ENCODE measurements at places on chromosomes 13 and 19.

GRCh38 chr19:35294859-35295791 is 3.2 kb downstream of the MAG start:
- no peak for DNase-seq

- DNase-seq, result no peak
Observed at GRCh38 chr19:6587093-6587820, 3.7 kb downstream of the CD70 start.

DNA sequence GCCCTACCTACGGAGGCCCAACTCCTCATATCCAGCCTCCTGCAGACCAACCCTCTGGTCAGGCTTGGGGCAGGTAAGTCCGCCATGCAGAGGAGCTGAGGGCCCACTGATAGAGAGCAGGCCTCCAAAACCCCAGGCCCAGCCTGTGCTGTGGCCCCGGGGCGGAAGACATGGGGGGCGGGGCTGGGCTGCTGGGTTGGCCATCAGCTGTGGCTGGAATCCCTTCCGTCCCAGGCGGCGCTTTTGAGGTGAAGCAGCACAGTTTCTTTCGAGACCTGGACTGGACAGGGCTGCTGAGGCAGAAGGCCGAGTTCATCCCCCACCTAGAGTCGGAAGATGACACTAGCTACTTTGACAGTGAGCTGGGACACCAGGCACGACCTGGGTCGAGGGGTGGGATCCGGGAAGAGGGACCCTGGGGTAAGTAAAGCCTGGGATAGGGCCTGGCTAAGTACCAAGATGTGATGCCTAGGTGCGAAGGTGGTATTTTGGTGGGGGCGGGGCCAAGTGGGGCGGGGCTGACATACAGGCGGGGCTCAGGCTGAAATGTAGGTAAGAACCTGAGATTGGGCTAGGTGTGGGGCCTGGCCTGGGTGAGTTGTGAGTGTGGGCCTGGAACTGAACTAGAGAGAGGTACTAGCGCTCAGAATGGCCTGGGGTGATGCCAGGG is 15.4 kb downstream of the DNASE2 start:
- DNase-seq, result no peak

GRCh38 chr13:37094840-37095239 is 10.6 kb downstream of the CSNK1A1L start:
- no peak for DNase-seq

DNA sequence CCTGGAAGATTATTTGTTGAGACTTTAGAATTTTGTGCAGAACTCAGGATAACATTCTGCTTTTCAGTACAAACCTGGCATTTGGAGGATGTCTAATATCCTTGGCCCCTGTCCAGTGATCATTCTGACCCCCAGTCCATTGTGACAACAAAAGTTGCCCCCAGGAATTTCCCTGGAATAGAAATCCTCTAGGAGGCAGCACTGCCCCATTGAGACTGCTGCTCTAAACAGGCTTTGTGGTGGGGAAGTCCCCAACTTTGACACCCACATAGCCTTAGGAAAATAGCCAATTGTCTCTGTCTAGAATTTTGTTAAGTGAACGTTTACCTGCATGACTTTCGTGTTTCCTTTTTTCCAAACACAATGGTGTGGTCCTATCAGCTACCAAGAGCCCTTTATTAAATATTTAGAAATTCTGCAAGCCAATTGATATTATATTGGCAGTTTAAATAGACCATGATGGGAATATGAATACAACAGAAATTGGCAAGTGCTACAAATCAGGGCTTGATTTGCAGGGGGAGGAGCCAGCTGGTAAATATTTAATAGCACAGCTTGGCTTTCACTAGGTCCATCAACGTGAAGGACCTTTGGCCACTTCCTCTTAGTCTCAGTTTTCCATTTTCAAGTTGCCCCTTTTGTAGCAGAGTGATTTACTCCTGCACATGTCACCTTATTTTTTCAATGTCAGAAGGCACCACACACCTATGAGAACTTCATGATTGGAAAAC is 451.7 kb downstream of the EFNB2 start:
- DNase-seq, result no peak

GRCh38 chr13:47211106-47211505 is 314.3 kb upstream of the HTR2A start:
- no peak for DNase-seq

- DNase-seq, result no peak
Observed at GRCh38 chr13:50400035-50400726, 384.9 kb downstream of the KCNRG start.

- DNase-seq, result no peak
Observed at GRCh38 chr13:30884543-30884942, 21.5 kb upstream of the MEDAG start.

- no peak for DNase-seq
Observed at GRCh38 chr19:2051773-2052704, 995 bp upstream of the MKNK2 start.

DNA sequence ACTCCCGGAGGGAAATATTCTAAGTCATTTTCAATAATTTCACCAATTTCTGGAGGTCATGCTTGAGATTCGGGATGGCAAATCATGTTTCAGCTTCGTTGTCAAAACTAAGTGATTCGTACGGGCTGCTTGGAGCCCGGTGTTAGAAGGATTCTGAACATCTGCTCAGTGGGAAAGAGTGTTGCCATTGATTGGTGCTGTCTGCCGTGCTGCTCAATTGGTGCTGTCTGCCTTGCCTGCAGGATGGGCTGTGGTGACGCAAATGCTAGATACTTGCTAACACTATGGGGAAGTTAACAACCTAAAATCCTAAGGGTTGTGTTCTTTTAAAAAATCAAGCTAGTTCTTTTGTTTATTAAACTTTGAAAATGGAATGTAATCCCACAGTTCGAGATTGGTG is 17.3 kb upstream of the CACNG8 start:
- DNase-seq, result no peak

DNA sequence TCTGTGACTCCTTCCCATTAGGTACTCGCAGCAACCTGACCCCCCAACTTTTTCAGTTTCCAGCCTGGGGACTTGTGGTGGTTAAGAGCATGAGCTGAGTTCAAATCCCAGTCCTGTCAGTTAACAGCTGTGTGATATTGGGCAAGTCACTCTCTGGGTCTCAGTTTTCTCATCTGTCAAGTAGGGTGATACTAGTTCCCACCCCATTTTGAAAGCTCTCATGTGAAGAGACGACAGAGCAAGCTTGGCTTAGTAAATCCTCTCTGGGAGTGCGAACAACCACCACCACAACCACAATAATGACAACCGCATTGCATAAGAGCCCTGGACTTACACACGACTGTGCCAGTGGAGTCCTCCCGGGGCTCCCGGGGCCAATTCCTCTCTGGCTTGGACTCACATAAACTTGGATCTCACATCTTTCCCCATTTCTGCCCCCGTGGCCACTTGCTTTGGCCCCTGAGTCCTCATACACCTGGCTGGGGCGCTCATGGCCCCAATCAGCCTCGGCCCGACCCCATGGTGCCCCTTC is 454 bp downstream of the BLVRB start:
- no peak for DNase-seq

DNA sequence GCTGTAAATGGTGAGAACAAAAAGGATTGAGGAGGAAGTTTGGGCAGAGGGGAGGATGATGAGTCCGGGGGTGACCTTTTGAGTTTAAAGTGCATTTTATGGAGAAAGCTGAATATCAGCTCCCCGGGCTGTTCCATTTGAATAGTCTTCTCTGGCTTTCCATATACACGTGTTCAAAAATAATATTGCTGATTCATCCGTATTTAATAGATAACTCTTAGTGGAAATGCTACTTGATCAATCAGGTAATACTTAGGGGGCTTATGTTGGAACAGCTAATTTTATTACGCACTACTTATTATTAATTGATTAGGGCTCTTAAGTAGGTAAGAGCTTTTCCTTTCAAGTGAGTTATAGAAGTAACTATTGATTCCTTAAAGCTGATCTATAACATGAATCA is 76.4 kb downstream of the ERCC5 start:
- no peak for DNase-seq

DNA sequence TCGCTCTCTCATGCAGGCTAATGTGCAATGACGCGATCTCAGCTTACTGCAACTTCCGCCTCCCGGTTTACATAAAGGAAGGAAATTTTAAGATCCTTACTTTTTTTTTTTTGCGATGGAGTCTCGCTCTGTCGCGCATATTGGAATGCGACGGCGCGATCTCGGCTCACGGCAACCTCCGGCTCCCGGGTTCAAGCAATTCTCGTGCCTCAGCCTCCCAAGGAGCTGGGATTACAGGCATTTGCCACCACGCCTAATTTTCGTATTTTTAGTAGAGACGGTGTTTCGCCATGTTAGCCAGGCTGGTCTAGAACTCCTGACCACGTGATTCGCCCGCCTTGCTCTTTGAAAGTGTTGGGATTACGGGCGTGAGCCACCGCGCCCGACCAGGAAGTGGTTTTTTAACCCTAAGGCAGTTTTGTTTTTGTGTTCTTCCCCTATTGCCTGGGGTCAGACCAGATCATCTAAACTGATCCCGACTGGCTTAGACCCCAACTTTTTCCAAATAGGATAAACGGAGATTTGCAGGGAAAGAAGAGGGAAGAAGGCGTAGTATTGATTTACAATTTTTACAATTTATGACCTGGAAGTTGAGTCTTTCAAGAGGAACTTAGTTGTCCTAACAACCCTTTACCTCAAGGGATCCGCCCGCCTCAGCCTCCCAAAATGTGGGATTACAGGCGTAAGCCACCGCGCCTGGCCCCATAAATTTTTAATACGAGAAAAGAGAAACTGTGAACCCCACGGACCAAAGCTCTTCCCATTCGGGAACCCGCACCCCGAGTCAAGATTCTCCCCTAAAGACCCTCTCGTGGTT is 142.0 kb downstream of the ZNF737 start:
- peak; percentile 20 for DNase-seq

DNA sequence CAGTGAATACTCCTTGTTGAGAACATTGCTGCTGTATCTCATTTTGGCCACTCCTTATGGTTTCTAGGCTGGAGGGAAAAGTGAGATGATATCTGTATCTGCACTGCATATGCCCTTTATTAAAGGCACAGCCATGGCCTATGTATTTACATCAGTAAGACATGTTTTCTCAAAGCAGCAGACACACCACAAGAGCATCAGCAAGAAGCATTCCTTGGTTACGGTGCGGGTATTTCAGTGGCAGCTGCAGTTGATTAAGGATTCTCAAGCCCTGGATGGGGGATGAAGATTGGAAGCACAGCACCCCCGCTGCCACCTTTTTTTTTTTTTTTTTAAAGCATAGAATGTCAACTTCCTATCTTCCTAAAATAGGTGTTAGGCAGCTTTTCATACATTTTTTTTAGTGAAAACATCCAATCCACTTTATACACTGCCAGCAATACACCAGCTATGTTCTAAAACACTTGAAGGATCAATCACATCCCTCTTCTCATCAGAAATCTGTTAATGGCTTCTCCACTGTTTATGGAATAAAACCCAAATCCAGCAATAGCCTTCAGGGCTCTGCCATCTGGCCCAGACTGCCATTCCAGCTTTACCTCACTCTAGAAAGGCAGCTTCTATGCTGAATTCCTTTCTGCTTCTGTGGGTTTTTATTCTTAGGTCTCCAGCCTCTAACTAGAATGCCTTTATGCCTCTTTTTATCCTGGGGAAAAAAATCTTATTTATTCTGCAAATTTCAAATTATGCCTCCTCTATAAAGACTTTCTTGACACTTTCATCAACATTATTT is 331.0 kb downstream of the DNAJC15 start:
- DNase-seq, result no peak

GRCh38 chr19:32719611-32720059 is at the start of gene TDRD12:
Gene TDRD12, plus strand, starts transcription at chr19:32719767. Its CDS starts 306 bp downstream, at chr19:32720073.
- no peak for DNase-seq

DNA sequence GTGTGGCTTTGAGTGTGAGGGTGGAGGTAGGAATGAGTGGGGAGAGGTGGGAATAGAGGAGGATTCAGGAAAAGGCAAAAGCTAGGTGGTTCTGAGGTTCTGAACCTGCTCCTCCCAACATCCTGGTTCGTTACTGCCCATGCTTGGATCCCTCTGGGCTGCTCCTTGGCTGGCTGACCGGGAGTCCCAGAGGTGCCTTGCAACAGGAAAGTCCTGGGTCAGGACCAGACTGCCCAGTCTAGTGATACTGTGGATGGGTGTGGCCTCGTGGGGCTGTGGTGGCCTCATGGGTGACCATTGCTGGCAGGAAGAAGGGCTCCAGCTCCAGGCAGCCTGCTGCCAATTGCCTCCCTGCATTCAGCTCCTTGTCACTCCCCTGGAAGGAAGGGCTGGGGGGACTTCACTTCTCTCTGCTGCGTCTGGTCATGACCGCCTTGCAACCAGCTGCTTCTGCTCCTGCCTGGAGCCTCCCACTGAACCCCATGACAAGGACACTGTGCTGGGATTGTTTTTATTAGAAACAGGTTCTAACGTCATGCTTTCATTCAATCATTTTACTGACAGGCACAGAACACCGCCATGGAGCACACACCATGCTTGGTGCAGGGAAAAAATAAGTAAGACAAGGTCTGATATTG is 61.5 kb upstream of the UBL3 start:
- DNase-seq, result no peak

DNA sequence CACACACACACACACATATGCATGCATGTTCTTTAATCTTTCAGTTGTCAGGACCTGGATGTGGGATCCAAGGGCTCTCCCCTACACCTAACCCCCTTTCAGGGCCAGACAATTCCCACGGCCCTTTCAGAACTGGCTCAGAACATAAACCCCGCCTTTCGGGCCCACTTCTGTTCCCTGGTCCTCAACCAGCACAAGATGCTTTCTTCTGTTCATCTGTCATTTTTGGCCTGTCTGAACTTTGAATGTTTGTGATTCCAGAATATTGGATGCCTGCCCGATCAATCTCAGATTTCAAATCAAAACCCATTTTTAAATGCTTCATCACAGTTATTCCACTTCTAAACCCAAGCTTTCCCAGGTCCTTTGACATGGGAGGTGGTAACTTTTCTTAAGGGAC is 167.3 kb downstream of the USP12 start:
- no peak for DNase-seq

DNA sequence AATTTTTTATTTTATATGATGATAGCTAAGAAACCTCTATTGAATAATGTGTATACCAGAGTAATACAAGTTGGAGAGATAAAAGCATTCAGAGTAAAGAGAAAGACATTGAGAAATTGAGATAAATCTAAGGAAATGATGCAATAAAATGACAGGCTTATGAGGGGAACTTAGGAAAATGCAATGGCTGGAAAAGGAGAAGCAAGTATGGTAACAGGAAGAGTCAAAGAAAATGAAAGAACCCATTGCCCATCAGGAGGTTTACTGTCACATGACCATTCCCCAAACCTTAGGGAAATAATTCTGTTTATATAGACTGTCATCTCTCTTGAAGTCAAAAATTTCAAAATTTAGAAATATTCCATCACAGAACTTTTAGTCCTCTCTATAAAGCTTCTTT is 808.0 kb upstream of the PRR20A start:
- no peak for DNase-seq

GRCh38 chr19:5154129-5154798 is 185.4 kb downstream of the KDM4B start:
- peak; percentile 37 for DNase-seq

GRCh38 chr13:36981156-36981743 is 17.9 kb downstream of the ALG5 start:
- no peak for DNase-seq

DNA sequence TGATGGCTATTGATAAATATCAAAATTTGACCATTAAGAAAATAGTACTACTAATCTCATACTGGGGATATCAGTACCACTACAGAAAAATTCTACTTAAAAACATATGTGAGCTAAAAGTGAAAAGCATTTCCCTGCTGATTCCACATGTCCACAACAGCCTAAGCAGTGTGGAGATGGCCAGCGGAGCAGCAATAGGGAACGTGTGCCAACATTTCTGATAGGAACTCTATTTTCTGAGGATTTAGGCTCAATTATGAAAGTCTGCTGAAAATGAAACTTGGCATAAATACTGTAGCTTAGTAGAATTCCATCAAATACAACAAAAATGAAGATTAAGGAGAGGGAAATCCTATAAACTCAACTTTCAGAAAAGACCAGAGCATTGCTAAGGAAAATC is 311.6 kb downstream of the ENOX1 start:
- DNase-seq, result no peak

All from stimulated activated CD4-positive, alpha-beta T cell treated with anti-CD3 and anti-CD28 coated beads, Interleukin-12 subunit alpha, Interleukin-12 subunit beta, amount 100 ng/mL, for 24 hours (primary cell).